ENCODE measurements at places on chromosomes 5 and 9.

- no peak for DNase-seq
Observed at GRCh38 chr5:123855609-123856008, 343.6 kb downstream of the CSNK1G3 start.

GRCh38 chr5:170760113-170760512 lies 23.4 kb upstream of the GABRP start:
- DNase-seq = no peak

DNA sequence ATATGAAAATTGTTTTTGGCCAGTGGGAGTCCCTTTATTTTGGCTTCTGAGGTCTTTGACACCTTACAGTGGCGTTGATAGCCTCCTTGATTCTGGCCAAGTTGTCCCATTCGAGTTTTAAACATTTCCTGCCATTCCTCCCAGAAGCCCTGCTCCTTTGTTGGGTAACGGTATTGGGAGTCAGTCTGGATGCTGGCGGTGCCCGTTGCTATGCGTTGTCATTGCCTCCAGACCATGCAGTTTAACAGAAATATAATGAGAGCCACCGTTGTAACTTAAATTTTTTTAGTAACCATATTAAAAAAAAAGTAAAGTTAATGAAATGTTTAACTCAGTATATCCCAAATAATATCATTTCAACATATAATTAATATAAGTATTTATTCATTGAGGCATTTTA lies 35.0 kb downstream of the GALNT12 start:
- DNase-seq = no peak

- DNase-seq = no peak
Observed at GRCh38 chr5:172583931-172584511, 57.0 kb upstream of the NEURL1B start.

DNA sequence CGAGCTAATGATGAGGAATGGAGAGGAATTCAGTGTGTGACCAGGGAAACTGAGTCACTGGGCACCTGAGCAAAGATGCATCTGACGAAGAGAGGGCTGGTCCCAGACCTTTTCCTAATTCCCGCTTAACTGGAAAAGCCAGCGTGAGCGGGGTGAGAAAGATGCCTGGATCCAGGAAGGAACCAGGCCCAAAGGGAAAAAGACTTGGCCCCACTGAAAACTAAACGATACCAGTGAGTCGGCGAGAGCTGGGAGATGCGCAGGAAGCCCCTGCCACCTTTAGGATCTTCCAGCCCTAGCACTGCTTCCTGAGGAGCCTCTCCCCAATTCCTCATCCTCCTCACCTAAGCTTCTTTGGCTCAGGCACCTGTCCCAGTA lies 499 bp upstream of the FCHSD1 start:
- DNase-seq = no peak
